Germinal center (tissue), 1 donor: ENCODE measurements at places on chromosomes 1 and 21.

DNA sequence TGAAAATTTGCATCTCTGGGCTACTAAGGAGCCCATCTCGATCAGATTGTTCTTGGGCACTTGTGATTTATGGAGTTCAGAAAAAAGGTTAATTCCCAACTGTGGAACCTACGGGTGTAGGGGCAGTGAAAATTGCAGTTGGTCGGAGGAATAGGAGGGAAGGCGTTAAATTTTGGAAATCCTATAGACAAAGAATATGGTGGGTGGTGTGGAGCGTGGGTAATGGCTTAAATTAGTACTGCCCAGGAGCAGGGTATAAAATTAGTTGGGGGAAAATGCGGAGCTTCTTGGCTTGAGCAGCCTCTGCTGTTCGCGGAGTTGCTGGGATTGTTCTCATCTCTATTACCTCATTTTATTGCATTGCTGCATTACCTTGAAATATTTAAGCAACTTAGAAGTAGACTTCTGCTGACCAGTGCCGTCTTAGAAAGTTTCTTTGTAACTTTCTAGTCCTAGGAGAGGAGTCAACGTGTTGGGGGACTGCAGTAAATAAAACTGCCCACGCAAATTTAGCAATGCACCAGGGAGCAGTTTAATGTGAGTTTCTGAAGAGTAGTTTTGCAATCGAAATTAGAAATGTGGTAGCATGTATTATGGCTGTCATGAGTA is 514 bp downstream of the S1PR1 start:
- DNase-seq, result no peak

DNA sequence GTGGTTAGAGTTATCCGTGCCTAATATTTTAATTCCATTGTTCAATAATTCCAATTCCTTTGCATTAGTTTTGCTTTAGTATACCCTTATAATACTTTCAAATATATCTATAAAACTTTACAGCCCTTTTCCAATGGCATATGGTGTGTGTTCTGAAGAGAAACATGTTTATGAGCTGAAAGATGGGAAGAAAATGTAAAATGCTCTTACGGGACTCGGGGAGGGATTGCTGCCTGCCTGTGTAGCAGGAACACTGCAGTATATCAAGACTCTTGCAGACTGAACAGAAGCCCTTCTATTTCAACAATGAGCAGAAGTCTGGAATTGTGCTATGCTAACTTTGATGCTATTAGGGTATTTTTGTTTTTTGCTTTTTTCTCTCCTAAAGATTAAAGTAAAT is 406.8 kb downstream of the PTBP2 start:
- no peak for DNase-seq

- no peak for DNase-seq
Measured at GRCh38 chr21:38334866-38335265, 78.1 kb downstream of the KCNJ15 start.

DNA sequence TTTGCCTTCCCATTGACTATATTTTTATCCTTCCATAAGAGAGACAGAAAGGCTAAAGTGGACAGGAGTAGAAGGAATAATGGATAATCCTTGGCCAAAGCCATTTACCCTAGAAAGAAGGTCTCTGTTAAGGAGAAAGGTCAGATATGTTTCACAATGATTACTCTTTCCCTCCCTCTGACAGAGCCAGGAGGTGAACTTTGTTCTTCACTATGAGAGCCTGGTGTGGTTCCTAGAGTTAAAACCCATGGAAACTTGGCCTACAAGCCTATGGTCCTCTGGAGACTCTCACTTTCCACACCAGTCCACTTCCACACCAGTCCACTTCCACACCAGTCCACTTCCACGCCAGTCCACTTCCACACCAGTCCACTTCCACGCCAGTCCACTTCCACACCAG is 479.9 kb upstream of the ZP4 start:
- DNase-seq, result no peak

- no peak for DNase-seq
Measured at GRCh38 chr21:34635307-34635706, 20.4 kb upstream of the RCAN1 start.

GRCh38 chr1:54944610-54945392 is 35.6 kb upstream of the TMEM61 start:
- DNase-seq, result peak; percentile 71

DNA sequence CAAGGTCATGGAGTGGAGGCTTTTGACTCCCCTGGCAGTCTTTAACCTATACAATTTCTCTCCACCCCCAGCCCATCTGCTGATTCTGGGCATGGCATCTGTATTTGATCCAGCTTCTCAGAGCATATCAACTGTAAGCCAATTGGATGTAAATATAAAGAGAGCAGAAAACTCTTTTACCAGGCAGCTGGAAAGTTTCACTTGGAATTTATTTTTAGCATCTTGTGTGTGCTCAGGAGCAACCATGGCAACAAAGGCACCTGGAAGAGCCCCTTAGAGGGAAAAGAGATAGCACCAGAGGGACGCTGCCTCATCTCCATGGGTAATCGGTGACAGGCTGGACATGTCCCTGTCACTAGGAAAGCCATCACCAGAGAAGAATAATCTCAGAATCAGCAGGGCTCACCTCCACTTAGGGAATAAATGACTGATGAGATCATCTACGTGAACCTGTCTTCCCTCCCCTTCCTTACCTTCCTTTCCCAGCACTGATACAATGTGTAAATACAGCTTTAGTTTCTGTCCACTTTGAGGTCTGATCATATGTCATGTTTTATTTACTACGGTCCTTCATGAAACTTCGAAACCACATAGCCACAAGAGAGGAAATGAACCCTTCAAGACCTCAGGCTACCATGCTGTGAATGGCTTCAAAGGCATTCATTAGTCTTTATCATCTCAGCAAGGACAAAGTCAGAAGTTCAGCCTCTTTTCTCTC is 25.3 kb upstream of the SIPA1L2 start:
- no peak for DNase-seq

GRCh38 chr1:225508538-225509375 is 80.9 kb upstream of the LBR start:
- no peak for DNase-seq

DNA sequence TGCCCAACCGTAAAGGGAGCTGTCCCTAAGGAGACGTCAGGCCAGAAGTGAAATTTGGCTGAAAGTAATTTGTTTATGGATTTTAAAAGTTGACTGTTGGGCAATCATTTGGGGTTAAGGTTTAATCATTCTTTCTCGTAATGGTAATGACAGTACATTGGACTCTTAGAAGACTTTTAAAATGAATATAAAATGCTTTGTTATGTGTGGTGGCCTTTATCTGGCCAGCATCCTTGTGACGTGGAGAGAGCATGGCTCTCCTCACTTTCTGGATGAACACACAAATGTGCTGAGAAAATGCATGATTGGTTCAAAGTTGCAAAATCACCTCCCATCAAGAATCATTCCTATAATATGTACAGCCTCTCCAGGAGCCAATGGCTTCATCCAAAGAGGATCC is 160.2 kb downstream of the DHRS3 start:
- no peak for DNase-seq

DNA sequence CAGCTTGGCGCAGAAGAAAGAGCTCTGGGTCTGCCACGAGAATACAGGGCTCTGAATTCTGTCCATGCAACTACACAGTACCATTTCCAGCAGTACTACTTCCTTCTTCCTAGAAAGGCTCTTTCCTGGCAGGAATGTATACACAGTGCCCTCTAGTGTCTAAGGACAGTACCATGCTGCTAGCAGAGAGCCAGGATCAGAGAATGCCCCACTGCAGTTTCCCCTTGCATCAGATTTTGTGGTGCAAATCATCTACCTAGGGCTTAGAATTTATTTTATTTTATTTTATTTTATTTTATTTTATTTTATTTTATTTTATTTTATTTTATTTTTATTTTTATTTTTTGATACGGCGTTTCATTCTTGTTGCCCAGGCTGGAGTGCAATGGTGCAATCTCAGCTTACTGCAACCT is 50.8 kb downstream of the PAX7 start:
- DNase-seq, result peak; percentile 26

- DNase-seq, result no peak
Measured at GRCh38 chr1:75129983-75130789, 4.0 kb upstream of the LHX8 start.

DNA sequence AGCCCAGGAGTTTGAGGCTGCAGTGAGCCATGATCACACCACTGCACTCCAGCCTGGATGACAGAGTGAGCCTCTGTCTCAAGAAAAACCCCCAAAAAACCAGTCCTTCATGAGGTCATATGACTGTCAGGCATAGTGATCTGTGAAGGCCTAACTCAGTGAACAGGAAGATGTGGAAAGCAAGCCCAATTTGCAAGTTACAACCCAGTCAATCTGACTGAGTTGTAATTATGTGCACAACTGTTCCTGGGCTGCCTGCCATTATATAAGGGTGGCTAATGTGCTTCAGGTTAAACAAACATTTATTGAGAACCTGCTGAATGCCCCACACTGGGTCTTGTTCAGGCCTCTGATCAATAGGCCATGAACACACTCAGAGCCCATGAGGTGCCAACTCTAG is 38.2 kb upstream of the KIRREL1 start:
- DNase-seq, result no peak

- no peak for DNase-seq
Measured at GRCh38 chr1:184789884-184790283, 35.2 kb upstream of the EDEM3 start.

DNA sequence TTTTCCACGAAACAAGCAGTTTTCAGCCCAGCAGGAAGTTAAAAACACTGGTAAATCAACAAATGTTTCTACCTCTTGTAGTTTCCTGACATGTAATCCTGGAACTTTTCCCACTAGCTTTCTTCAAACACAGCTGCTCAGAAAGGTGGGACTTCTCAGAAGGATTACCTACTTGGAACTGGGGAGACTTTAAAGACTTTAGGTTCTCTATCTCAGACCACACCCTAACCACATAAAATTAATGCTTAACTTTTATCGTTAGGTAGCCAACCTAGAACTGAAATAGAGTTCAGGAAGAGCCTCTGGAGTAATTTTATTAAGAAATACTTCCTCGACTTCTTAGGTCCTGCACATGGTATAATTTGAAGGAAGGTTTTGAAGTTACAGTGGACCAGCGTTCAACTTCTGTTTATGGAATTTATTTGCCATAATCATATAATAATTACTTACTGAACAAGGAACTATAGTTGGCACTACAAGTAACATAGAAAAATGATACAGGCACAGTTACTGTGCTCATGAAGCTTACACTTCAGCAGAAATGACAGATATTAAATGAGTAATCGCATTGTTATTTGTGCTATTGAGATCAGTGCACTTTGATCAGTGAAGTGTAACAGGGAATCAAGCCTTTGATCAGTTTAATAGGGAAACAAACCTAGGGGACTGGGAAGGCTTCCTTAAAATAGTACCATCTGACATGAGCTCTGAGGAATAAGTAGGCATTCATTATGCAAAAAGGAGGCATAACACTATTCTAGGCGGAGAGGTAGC is at the start of gene BCL2L15:
Gene BCL2L15 (minus strand): TSS at position 180 of the 774 bp plus-strand sequence. CDS start 206 bp downstream, outside the sequence.
- no peak for DNase-seq

DNA sequence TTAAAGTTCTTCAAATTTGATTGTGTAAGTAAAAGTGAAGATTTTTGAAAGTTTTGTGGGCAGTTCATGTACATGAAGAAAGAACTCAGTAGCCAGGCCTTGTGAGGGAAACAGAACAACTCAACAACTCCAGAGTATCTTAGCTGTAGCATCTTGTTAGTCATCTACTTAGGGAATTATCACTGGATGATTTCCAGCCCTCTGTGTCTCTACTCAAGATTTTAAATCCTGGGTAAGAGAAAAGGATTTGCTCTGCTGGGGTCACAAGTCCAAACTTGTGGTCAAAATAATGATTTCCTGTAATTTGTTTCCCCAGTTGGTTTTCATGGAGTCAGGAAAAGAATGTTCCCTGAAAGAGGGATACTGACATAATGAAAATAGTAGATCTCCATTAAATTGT is 8.2 kb downstream of the OR10T2 start:
- DNase-seq, result no peak

GRCh38 chr1:57277681-57278080 is 146.2 kb downstream of the DAB1 start:
- DNase-seq, result no peak

DNA sequence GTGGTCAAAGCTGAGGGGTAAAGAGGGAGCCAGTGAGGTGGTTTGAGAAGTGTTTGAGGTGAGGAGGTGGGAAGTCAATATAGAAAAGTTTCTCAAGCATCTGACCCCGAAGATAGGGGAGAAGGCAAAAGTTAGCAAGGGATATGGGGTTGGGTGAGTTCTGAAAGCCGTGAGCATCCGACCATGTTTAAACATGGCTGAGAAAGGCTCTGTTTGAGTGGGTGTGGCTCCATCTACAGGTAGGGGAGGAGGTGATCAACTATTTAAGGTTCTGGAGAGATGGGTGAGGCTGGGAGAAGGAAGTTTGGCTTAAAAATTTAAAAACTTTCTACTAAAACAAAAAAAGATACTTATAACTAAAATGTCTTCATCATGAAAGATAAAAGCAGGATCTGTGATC is 273.8 kb downstream of the KCNJ6 start:
- DNase-seq, result peak; percentile 34

DNA sequence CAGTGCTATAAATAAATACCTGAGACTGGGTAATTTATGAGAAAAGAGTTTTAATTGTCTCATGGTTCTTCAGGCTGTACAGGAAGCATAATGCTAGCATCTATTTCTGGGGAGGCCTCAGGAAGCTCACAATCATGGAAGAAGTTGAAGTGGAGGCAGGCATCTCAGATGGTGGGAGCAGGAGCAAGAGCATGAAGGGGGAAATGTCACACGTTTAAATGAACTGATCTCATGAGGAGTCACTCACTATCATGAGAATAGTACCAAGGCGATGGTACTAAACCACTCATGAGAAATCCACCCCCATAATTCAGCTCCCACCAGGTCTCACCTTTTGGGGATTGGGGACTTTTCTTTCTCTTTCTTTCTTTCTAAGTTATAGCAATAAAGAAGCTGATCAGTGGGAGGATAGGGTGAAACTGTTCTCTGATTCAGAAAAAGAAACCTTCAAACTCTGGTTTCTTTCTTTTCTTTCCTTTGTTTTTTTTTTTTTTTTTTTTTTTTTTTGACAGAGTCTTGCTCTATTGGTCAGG is 17.1 kb upstream of the SPAG17 start:
- no peak for DNase-seq

DNA sequence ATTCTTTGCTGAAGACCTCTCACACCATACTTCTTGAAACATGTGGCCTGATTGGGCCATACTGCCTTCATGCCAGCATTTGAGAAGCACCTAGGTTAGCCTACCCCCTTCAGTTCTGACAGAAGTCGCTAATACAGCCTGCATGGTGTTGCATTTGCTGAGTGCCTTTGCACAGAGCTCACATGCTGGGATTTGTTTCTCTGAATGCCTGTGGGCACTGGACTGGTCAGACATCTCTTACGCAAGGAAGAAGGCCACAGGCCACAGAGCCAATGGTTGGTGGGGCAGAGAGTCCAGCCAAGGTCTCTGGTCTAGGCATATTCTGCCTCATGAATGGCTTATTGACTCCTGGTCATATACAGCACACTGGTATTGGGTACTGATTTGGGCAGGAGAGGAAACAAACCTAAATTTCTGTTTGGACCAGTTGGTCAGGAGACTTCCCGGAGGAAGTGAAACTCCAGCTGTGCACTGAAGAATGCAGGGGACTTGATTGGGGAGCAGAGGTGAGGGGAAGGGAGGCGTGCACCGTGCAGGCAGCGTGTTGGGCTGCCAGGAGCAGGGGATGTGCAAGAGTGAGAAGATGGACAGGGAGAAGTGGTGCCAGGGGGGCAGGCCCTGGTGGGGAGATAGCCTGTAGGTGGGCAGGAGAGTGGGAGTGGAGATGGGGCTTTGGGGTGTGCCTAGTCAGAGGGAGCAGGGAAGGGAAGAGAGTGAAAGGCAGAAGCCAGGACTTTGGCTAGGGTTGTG is 18.1 kb downstream of the URB2 start:
- peak; percentile 46 for DNase-seq

GRCh38 chr1:216807696-216808095 is 84.5 kb upstream of the ESRRG start:
- no peak for DNase-seq
